ELF-1 (cell line): ENCODE measurements at places on chromosomes 7 and 10.

GRCh38 chr10:3681642-3682554, 103.1 kb downstream of the KLF6 start:
- peak; percentile 36 for DNase-seq

DNA sequence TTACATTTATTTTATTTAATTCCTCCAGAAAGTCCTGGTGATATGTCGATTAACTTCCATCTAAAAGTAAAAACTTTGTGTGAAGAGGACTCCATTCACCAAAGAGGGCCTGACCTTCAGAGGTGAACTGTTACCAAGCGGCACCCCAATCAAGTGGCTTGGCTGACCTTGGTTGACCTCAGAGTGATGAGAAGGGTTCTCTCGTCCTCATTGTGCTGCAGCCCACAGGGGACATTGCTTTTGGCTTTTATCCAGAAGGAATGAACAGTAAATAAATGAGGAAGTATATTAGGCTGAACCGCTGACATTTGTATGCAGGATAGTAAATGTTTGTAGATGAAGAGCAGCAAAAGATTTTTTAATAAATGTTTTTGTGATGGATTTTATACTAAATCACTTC, 172.4 kb upstream of the MKI67 start:
- DNase-seq: no peak

DNA sequence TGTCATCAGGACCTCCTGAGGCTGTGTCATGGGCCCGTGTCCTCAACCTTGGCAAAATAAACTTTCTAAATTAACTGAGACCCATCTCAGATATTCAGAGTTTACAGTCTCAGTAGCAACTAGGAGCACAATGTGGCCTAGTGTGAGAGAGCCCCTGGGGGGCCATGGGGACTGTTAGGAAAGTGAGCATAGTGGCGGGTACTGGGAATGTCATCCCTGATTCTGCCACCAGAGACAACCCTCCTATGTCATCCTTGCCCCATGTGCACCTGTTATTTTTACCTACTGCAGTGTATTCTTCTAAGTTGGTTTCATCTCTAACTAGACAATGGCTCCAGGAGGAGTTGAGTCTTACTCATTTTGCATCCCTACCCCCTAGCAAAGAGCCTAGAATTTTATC, 78.6 kb downstream of the CCDC71L start:
- no peak for DNase-seq

DNA sequence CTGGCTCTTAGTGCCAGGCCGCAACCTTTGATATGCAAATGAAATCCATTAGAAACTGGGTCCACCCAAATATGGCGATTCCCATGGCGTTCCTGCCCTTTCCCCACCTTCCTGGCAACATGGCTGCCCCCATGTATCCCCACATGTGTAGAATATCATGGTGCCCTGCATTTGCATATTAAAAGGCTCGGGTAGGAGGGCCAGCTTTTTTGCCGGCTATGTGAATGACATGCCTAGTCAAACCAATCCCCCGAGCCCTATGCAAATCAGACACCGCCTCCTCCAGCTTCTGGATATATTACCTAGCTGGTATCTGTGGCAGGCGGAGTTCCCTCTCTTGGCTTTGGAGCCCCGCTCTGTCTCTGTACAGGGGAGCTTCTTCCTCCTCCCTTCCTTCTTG, 18.3 kb downstream of the MMS19 start:
- DNase-seq: peak; percentile 94

- no peak for DNase-seq
These were observed 51.4 kb downstream of the CELF2 start for GRCh38 chr10:11068861-11069633.

DNA sequence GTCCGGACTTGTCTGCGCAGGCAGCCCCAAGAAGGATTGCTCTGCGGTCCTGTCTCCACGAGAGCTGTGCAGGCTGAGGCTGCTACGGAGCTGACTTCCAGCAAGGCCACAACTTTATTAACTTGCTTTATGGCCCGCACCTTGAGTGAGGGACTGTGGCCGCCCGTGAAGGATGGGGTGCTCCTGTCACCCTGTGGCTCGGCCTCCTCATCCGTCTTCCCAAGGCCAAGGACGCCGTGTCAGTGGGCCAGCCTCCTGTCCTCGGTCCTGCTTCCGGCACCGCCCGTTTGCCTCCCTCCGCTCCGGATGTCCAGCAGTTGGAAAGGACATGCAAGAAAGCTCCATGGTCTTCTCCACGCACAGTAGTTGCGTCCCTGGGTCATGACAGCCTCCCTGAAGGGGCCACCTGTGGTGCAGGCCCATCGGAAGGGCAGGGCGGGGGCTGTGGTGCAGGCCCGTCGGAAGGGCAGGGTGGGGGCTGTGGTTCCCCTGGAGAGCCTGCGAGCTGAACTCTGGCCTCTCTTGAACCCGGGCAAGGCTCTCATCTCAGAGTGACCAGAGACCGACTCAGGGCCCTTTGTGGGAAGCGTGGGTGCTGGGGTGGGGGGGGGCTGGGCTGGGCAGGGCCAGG, 87.1 kb downstream of the NKX6-2 start:
- DNase-seq: no peak

DNA sequence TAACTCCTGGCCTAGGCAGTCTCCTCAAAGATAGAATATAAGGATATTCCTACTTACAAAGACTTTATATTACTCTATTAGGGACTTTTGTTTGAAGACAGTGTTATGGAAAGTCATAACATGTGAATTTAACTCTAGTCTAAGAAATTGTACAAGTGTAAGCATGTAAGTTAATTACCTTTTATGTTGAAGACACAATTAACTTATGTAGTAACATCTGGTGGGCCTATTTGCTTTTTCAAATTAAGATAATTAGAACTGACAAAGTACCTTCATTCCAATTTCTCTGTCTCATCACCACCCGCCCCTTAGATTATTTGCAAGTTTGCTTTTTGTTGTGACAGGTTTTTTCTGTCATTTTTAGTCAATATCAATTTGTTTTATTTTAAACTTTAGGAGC, 126.0 kb upstream of the THSD7A start:
- no peak for DNase-seq

DNA sequence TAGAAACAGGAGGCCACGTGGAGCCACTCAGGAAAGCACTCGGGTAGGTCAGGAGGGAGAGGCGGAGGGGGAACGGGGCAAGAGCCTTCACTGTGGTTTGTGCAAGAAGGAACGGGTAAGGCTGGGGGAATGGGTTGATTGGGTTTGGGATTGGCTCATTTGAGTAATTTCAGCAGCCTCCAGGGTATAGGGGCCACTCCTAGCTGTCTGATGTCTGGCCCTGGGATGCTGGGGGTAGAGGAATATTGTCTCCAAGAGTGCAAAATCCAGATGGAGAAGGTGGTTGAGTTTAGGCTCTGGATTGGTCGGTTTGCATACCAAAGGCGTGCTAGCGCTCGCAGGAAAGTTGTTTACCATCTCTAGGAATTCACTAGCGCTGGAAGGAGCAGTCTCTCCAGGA, 47.2 kb downstream of the MYL10 start:
- DNase-seq: no peak

DNA sequence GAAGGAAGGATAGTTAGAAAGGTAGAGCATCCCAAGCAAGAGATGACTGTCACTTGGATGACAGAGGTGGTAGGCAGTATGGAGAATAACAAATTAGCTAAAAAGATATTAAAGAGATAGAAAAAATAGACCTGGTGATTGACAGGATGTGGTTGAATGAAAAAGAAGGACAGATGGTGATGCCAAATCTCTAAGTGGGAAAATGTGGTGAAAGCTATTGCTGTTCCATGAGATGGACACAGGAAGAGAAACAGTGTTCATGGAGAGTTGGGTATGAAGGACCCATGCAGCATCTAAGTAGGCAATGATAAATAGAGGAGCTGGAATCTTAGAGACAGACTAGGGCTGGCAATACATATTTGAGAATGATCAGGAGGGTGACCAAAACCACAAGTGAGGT, 30.7 kb downstream of the FAM13C start:
- DNase-seq: no peak

DNA sequence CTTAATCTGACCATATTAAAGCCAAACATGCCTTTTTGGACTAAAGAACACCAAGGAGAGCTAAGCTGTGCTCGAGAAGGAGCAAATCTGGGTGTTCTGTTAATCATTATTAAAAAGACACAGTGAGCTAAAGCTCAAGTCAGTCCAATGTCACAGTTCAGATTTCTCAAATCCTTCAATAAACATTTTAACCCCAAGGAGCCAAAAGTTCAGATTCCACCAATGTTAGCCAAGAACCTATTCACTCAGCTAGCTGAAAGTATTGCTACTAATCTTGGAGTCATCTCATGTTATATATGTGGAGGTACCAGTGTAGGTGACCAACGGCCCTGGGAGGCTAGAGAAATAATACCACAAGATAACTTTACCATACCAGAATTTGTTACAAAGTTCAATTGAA, 14.5 kb upstream of the ZNF33B start:
- no peak for DNase-seq
